ENCODE measurements at places on chromosomes 6 and 20. TPM values are rescaled to one million over a fixed set of nuclear protein-coding genes. Genes with fewer than 3 reads are reported as not detected.

The UNC5CL gene
- 4.9 TPM for total RNA-seq

The RIPOR3 gene
- total RNA-seq: not detected

The ELMO2 gene
- total RNA-seq: 107 TPM

The ASIP gene
- total RNA-seq: not detected

DNA sequence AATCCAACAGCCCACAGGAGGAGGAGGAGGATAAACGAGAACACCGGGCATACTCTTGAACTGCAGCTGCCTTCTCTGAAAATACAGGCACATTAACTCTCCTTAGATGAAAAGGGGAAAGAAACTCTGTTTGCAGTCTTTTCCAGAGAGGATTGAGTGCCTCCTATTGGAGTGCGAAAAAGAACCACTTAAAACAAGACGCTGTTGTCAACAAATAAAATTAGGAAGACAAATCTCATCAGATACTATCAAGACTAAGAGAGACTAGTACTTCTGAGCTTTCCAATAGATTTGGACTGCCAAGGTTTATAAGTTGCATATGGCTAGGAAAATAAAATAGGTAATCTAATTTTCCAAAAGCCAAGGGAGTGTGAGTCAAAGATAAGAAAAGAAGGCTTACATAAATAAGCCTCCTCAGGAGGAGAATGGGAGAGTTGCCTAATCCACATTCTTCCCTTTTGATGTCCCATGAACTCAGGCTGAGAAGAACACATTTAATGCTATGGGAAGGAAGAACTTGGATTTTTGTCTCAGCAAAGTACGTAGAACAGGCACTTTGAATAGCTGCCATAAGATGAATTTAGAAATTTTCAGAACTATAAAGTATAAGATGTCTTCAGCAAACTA, 154.7 kb downstream of the ARHGAP18 start:
- no peak overlapping the region for H3K27ac ChIP-seq
- H3K36me3 ChIP-seq: peaks cover 3% of the 10 kb centered on the region
- peaks cover 11% of the 10 kb centered on the region for H3K27me3 ChIP-seq
- H3K4me1 ChIP-seq: no peaks in the 10 kb centered on the region
- H3K4me3 ChIP-seq: no peak overlapping the region

DNA sequence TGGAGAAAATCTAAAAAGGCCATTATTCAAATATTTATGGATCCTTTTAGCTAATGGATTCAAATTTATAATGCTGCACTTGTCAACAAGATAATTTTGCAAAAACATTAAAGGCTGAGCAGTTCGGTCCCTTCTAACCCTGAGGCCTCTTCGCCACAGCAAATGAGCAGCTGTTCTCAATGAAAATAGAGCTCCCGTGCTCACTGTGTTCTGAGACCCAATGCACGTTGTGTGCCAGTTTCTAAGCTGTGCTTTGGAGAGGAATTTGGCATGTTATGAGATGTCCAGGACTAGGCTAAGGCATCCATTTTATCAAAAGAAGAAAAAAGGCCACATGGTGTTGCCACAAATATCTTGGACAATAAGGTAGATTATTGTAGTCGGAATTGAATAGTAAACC, 220.1 kb upstream of the TSHZ2 start:
- no peak overlapping the region for H3K4me3 ChIP-seq
- peaks cover 3% of the 10 kb centered on the region for H3K27me3 ChIP-seq
- peaks cover 1% of the 10 kb centered on the region for H3K4me1 ChIP-seq
- H3K36me3 ChIP-seq: no peaks in the 10 kb centered on the region

- H3K36me3 ChIP-seq: peaks cover 2% of the 10 kb centered on the region
- DNase-seq: no peak
- peaks cover 4% of the 10 kb centered on the region for H3K4me1 ChIP-seq
- peaks cover 43% of the 10 kb centered on the region for H3K27me3 ChIP-seq
- H3K27ac ChIP-seq: no peak overlapping the region
- no peak overlapping the region for H3K4me3 ChIP-seq
Measured at GRCh38 chr6:11025921-11026635, 18.0 kb downstream of the ELOVL2 start.

- H3K4me3 ChIP-seq: no peak overlapping the region
- DNase-seq: no peak
- peak overlapping the region; percentile 41 for H3K27ac ChIP-seq
- peaks cover 87% of the 10 kb centered on the region for H3K27me3 ChIP-seq
- H3K4me1 ChIP-seq: peaks cover 5% of the 10 kb centered on the region
- H3K36me3 ChIP-seq: no peaks in the 10 kb centered on the region
Measured at GRCh38 chr6:27546522-27546921, 73.6 kb upstream of the ZNF184 start.

GRCh38 chr20:37355252-37356180, 9.6 kb downstream of the SRC start:
- H3K27me3 ChIP-seq: no peaks in the 10 kb centered on the region
- H3K4me3 ChIP-seq: no peak overlapping the region
- no peak overlapping the region for H3K27ac ChIP-seq

GRCh38 chr6:30283761-30284160, 43.0 kb upstream of the TRIM39 start:
- no peak overlapping the region for H3K27ac ChIP-seq
- no peaks in the 10 kb centered on the region for H3K27me3 ChIP-seq
- H3K4me3 ChIP-seq: no peak overlapping the region
- DNase-seq: no peak
- H3K4me1 ChIP-seq: no peaks in the 10 kb centered on the region
- peaks cover 2% of the 10 kb centered on the region for H3K36me3 ChIP-seq

- peaks cover 3% of the 10 kb centered on the region for H3K36me3 ChIP-seq
- H3K4me1 ChIP-seq: peaks cover 2% of the 10 kb centered on the region
- H3K27ac ChIP-seq: no peak overlapping the region
- DNase-seq: no peak
- peaks cover 27% of the 10 kb centered on the region for H3K27me3 ChIP-seq
Measured at GRCh38 chr6:169957351-169957963, 206.0 kb downstream of the ERMARD start.

Data from T-helper 17 cell (primary cell).